ENCODE measurements at places on chromosomes 2 and 18. TPM values are rescaled to one million over a fixed set of nuclear protein-coding genes. Genes with fewer than 3 reads are reported as not detected.

NOP58 gene
- 58.7 TPM for polyA plus RNA-seq

CNOT9 gene
- 38.7 TPM for polyA plus RNA-seq

MARCO gene
- polyA plus RNA-seq, result 1.4 TPM

ALPI gene
- not detected for polyA plus RNA-seq

Data from hindlimb muscle (tissue), 1 donor.